NCI-H2029 (cell line): ENCODE measurements at places on chromosomes 12 and 14.

DNA sequence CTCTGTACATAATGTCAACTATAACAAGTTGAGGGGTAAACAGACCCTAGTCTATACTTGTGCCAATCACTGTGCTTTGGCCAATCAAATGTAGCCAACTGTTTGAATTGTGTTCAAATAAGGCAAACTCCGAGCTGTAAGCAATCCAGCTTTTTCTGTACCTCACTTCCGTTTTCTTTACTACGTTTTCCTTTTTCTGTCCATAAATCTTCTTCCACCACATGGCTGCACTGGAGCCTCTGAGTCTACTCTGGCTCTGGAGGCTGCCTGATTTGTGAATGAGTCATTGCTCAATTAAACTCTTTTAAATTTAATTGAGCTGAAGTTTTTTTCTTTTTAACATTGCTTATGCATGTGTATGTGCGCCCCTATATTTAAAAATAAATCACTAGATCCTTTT lies 29.7 kb downstream of the CLEC1A start:
- DNase-seq, result no peak

DNA sequence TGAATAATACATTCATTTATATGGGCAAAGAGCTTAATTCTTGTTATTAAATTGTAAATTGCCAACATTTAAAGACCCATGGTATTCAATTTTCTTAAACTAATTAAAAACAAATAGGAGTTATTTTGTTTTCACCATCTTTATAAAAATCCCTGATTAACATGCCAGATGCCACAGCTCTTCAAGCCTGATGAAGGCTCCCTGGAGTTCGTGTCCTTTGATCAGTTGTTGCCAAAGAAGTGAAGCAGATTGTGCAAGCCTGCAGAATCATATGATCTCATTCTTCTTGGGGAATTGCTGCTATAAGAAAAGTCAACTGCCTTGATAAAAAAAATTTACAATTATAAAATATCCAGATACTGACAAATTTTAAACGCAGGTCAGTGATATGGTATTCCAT lies 288.3 kb upstream of the PPFIA2 start:
- DNase-seq, result no peak

DNA sequence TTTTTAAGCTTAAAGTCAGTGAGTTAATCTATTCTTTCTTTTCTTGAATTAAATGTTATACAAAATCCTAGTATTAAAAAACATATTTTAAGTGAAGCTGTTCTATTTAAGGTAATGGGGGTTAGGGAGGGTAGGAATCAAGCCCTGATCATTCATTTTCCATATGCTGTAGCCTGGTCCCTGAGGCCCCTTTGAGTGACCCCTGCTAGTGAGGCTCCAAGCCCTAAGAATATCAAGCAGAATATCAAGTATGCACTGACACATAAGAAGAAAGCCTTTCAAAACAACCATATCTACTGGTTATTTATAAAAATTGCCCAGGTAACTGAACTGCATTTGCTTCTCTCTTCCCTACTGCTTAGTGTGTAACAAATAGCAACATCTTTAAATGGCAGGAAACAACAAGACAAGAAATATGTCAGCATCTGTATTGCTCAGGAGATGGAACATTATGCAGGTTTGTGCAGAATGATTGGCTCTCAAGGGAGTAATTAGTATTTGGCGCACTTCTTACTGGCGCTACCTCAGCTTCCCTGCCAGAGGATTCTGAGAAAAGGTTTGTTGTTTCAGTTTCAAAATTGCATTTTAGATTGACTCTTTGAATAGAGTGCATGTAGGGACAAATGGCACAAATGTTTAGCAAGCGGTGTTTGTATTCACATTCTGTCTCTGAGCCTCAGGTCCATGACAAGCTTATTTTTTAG lies 223.0 kb downstream of the DUSP6 start:
- no peak for DNase-seq

- no peak for DNase-seq
These were observed 1.3 kb upstream of the CAPRIN2 start for GRCh38 chr12:30756074-30756473.

GRCh38 chr14:78232231-78233000 lies 62.2 kb downstream of the NRXN3 start:
- DNase-seq, result no peak

- no peak for DNase-seq
These were observed 10.2 kb upstream of the CMKLR1 start for GRCh38 chr12:108349278-108349688.

- no peak for DNase-seq
These were observed 219.7 kb downstream of the SLC25A21 start for GRCh38 chr14:36952689-36953088.

- DNase-seq, result no peak
These were observed 28.2 kb downstream of the CDK17 start for GRCh38 chr12:96371790-96372699.

GRCh38 chr12:32146074-32146873 lies 39.6 kb downstream of the BICD1 start:
- no peak for DNase-seq

- no peak for DNase-seq
These were observed 37.2 kb downstream of the SUPT16H start for GRCh38 chr14:21346532-21347135.

DNA sequence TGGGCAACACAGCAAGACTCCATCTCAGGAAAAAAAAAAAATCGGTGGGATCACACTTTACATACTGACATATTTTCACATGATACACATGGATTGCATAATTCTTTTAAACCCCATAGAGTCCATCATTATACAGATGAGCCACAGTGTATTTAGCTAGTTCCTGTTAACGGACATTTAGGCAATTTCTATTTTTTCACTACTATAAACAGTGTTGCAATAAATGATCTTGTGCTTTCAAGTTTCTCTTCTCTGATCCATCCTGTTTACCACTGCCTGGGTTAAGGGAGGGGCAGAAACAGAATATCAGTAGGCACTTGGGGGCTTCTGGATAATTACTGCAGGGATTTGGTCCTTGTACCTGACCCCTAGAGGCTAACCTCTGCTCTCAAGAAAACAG lies 43.4 kb upstream of the SPTLC2 start:
- no peak for DNase-seq

DNA sequence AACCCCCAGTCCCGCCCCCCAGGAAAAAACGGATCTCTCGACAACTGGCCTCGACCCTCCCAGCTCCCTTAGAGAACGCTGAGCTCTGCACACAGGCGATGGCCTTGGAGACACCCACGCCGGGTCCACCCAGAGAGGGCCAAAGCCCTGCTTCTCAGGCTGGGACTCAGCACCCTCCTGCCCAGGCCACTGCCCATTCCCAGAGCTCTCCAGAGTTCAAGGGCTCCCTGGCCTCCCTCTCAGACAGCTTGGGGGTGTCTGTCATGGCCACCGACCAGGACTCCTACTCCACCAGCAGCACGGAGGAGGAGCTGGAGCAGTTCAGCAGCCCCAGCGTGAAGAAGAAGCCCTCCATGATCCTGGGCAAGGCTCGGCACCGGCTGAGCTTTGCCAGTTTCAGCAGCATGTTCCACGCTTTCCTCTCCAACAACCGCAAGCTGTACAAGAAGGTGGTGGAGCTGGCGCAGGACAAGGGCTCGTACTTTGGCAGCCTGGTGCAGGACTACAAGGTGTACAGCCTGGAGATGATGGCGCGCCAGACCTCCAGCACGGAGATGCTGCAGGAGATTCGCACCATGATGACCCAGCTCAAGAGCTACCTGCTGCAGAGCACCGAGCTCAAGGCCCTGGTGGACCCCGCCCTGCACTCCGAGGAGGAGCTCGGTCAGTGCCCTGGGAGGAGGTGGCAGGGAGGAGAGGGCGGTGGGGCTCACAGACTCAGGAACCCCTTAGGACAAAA lies 95.8 kb downstream of the LGMN start:
- no peak for DNase-seq

GRCh38 chr12:126588586-126589249 lies 1523.5 kb downstream of the AACS start:
- no peak for DNase-seq

DNA sequence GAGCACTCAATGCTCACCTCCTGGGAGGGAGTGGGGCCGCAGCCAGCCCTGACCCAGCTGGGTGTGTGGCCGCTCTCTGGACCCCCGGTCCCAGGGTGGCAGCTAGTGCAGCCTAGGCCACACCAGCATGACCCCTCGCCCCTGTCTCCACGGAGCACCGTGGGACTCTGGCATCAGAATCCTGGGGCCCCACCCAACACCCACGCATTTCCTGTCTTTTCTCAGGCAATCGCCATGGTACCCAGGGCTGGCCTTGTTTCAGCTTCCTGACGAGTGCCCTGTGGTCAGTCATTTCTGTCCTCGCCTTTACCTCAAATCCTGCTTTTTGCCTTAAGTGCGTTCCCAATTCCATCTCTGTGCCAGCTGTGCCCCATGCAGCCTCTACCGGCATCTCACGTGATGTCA lies 15.9 kb downstream of the PACS2 start:
- no peak for DNase-seq

GRCh38 chr14:31881531-31882310 lies 195.4 kb upstream of the ARHGAP5 start:
- DNase-seq, result no peak

GRCh38 chr14:77786148-77786547 lies 13.8 kb upstream of the ADCK1 start:
- no peak for DNase-seq

DNA sequence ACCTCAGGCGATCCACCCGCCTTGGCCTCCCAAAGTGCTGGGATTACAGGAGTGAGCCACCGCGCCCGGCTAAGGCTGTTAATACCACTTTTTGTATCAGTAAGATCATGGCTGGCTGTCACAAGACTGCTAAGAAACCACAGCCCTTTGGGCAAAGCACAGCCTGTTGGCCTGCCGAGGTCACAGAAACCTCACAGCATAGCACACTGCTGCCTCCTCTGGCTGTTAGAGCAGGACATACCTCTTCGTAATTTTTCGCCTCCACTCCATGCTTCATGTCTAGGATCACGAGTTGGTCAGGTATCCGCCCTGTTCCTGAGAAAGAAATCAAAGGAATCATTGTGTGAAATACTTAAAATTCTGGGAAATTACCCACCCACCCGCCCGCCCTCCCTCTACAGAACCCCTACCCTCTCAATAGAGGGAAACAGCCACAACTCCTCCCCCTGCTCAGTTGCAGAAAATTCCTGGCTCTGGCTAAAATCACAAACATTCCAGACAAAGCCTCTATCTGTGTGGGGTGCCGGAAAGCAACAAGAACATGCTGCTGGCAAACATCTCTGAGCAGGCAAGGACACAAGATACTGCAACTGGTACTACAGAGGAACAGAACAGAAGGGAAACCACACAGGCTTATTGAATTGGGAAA lies 20.7 kb upstream of the NEK9 start:
- no peak for DNase-seq

GRCh38 chr12:7101047-7101693 lies 7.8 kb downstream of the C1RL start:
- no peak for DNase-seq

- no peak for DNase-seq
These were observed 111.5 kb upstream of the ATXN7L3B start for GRCh38 chr12:74426091-74426490.
